ENCODE measurements at places on chromosomes 13 and 19.

DNA sequence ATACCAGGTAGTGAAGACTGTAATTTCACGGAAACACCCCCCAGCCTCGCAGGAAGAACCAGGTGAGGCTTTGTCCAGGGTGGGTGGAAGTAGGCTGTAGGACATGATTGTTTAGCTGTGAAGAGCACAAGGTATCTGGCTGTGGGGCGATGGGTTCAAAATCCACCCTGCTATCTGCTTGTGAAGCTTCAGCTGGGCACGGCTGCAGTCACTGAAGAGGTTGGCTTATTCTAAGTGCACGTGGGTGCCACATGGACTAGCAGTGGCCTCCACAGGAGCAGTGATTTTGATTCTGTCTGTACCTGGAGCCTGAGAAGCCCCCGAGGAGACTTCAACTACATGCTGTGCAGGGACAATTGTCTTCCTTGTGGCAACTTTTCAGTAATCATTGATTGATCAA, 254.1 kb downstream of the FGF9 start:
- no peak overlapping the region for H3K4me3 ChIP-seq
- H3K27ac ChIP-seq = no peak overlapping the region
- no peaks in the 10 kb centered on the region for H3K36me3 ChIP-seq
- no peaks in the 10 kb centered on the region for H3K27me3 ChIP-seq

- no peaks in the 10 kb centered on the region for H3K36me3 ChIP-seq
- peaks cover 58% of the 10 kb centered on the region for H3K27me3 ChIP-seq
- no peak overlapping the region for H3K4me3 ChIP-seq
- no peak for DNase-seq
- H3K27ac ChIP-seq = no peak overlapping the region
Measured at GRCh38 chr19:41521931-41522555, 53.9 kb upstream of the CEACAM21 start.

GRCh38 chr19:495402-496111, 729 bp upstream of the MADCAM1 start:
- H3K27ac ChIP-seq = no peak overlapping the region
- no peaks in the 10 kb centered on the region for H3K36me3 ChIP-seq
- peaks cover 19% of the 10 kb centered on the region for H3K27me3 ChIP-seq
- H3K4me3 ChIP-seq = no peak overlapping the region
- peaks cover 2% of the 10 kb centered on the region for H3K4me1 ChIP-seq

- no peak overlapping the region for H3K4me3 ChIP-seq
- no peak for DNase-seq
- no peaks in the 10 kb centered on the region for H3K4me1 ChIP-seq
Measured at GRCh38 chr13:113938716-113939115, 35.2 kb downstream of the C13orf46 start.

DNA sequence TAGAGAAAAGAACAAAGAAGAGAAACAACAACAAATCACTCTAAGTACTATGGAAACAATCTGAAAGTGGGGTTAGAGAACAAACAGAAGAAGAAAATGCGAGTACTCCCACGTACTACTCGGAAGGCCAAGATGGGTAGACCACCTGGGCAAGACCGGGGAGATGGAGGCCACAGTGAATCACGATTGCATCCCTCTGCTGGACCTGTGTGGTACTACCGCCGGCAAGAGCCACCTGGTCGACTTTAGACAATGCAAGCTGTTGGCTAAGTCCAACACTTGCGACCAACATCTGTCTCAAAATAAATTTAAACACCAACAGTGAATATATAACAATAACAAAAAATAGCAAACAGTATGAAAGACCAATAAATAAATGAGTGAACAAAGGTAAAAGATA, 45.5 kb upstream of the ZNF91 start:
- H3K27ac ChIP-seq = no peak overlapping the region
- H3K4me3 ChIP-seq = no peak overlapping the region
- DNase-seq = no peak
- H3K4me1 ChIP-seq = no peaks in the 10 kb centered on the region
- H3K27me3 ChIP-seq = no peaks in the 10 kb centered on the region

Data from adrenal gland (tissue), 19 donors.